A172 (cell line): ENCODE measurements at places on chromosomes 1 and 21. TPM values are rescaled to one million over a fixed set of nuclear protein-coding genes. Genes with fewer than 3 reads are reported as not detected.
A peak's percentile ranks its signal among the peaks of the same experiment; 100 is the strongest.

- DNase-seq, result peak; percentile 63
These were observed 2.7 kb upstream of the FMO1 start for GRCh38 chr1:171245458-171246064.

GRCh38 chr1:94299627-94300553 is 62.5 kb upstream of the ARHGAP29 start:
- DNase-seq, result peak; percentile 84

DNA sequence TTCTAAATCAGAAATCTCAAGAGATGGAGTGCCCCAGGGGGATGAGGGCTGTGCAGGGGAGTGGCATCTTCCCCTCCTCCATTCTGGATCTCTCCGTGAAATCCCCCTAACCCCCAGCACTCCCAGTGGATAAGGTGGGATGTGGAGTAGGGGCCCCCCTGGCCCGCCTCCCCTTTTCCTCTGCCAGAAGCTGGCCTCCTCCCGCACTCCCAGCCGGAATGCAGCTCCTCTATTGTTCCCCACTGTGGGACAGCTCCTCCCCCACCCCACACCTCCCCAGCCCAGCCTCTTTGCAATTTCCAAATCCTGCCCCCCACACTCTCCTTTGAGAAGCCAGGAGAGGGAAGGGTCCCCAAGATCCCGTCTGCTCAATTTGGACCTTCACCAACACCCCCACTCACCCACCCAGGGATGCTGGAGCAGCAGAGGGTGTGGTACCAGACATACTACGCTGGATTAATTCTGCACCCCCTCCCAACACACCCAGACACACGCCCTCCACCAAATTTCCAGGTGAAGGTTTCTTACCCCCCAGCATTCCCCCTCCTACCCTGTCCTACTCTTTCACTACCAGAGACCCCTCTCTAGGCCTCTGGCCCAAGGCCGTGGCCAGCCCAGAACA is 1.9 kb downstream of the MEX3A start:
- DNase-seq, result no peak

DNA sequence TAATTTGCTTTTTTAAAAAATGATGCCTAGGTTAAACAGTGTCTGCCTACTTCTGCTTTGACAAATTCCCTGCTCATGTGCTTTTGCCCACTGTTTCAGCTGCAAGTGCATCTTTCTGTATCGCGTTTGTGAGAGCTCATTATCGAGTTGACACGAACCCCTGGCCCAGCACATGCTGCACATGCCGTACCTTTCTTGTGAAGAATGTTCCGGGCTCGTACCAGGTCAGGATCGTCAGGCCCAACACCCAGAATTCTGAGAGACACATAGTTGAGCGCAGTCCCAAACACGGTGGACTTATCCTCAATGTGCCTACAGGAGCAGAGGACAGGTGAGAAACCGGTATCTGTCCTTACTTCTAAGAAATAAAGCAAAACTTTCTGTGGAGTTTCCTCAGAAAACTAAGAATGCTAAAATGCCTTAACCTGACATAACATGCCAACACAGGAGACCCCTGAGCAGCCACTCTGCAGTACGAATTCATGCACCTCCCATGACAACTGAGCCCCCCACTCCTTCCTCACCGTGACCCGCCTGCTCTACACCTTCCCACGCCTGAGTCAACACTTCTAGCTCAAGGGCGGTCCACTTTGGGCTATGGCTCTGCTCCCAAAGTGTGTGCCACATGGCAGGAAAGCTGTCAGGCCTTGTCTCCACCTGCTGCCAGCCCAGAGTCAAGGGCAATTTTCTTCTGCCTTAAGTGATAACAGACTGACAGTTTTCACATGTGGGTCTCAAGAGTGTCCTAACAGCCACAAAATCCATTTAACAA is 6.7 kb downstream of the LSS start:
- DNase-seq, result no peak

SPRR5 gene
- total RNA-seq, result not detected in 2 replicates

CCDC185 gene
- total RNA-seq, result not detected in 2 replicates

SLC1A7 gene
- not detected in 2 replicates for total RNA-seq

DNA sequence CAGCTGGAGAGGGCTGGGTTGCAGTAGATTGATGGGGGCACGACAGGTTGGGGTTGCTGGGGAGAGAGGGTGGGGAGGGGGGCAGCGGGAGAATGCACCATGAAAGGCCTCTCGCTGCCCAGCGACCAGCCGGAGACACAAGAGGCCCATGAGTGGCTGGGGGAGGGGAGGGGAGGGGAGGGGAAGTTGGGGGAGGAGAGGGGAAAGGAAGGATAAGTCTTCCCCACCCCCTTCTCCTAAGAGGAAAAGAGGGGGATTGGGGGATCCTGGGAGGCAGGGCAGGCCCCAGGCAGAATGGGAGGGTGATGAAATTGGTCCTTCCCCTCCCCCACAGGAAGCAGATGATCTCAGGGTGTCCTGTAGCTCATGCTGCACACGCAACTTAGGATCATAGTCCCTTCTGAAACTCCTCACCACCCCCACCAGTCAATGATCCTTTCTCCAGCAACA is 45.7 kb downstream of the PAX7 start:
- no peak for DNase-seq

CFAP141 gene
- not detected in 2 replicates for total RNA-seq

DNA sequence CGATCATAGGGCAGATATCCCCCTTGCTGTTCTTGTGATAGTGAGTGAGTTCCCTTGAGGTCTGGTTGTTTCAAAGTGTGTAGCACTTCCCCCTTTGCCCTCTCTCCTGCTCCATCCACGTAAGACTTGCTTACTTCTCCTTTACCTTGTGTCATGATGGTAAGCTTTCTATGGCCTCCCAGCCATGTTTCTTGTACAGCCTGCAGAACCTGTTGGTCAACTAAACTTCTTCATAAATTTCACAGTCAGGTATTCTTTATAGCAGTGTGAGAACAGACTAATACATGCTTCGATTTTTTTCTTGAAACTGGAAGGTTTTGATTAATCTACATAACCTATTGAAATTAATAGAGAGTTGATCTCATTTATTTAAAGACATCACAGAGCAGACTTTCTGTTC is 302.5 kb upstream of the PBX1 start:
- no peak for DNase-seq

DNA sequence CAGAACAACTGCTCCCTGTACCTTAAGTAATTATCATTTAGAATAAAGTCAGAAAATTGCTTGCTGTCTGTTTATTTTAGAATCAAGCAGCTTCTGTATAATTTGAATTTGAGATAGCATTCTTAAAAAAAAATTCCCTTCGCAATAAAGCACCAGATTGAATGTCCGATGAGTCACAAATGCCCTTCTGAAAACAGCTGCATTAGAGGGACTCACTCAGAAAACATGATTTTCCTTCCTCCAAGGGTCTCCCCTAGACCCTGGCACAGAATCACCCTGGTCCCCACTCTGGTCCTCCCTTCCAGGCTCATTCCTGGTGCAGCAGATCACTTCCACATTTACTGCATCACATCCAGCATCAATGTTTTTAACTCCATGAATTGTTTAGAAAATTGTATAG is 471.1 kb upstream of the VAMP3 start:
- DNase-seq, result peak; percentile 70

PADI4 gene
- total RNA-seq, result 0.29 and 0.50 TPM in 2 replicates

OR2AK2 gene
- total RNA-seq, result not detected in 2 replicates

GRCh38 chr1:94980582-94981574 is 54.0 kb upstream of the CNN3 start:
- DNase-seq, result no peak

GRCh38 chr1:21779613-21780521 is 3.1 kb downstream of the USP48 start:
- no peak for DNase-seq

DNA sequence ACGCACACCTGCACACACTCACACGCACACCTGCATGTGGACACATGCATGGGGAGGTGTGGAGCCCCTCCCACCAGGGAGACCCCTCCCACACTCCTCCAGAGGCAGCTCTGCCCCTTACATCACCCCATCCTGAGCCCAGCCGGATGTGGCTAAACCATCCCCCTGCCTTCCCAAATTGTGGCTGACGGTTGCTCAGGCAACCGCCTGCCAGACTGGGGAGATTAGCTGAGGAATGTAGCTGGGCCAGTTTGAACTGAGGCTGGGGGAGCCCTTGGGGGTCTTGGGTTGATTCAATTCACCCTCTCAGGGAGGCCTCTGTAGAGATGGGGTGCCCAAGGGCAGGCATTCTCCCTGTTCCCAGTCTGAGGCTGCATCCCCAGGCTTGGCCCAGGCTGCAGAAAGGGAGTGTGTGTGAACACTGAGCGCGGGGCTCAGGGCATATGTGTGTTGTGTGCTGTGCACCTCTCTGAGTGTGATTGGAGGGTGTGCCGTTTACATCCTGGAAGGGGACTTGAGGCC is 12.9 kb downstream of the PTPRU start:
- peak; percentile 58 for DNase-seq

JMJD4 gene
- 42.8 and 49.1 TPM in 2 replicates for total RNA-seq

GRCh38 chr1:4273747-4274146 is 373.7 kb upstream of the C1orf174 start:
- DNase-seq, result no peak

DNA sequence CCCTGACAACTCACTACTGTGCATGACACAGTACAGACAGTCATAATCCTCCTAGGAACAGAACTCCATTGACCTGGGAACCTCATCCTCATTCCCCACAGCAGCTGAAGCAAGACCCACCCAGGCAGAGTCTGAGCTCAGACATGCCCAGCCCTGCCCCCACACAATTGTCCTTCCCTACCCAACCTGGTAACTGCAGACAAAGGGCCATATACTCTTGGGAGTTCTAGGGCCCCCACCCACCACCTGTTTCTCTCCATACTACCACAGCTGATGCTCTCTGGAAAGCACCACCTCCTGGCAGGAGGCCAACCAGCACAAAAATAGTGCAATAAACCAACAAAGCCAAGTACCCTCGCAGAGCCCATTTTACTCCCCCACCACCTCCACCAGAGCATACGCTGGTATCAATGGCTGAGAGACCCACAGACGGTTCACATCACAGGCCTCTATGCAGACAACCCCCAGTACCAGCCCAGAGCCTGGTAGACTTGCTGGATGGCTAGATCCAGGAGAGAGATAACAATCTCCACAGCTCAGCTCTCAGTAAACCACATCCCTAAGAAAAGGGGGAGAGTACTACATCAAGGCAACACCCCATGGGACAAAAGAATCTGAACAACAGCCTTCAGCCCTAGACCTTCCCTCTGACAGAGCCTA is 159.7 kb upstream of the CXADR start:
- DNase-seq, result no peak

CSF3R gene
- total RNA-seq, result not detected in 2 replicates

- no peak for DNase-seq
These were observed 276.5 kb upstream of the DPYD start for GRCh38 chr1:98197356-98197755.

LRRC42 gene
- 64.2 and 79.8 TPM in 2 replicates for total RNA-seq

GUCA2A gene
- not detected in 2 replicates for total RNA-seq

PYCR2 gene
- 73.2 and 73.8 TPM in 2 replicates for total RNA-seq

DNA sequence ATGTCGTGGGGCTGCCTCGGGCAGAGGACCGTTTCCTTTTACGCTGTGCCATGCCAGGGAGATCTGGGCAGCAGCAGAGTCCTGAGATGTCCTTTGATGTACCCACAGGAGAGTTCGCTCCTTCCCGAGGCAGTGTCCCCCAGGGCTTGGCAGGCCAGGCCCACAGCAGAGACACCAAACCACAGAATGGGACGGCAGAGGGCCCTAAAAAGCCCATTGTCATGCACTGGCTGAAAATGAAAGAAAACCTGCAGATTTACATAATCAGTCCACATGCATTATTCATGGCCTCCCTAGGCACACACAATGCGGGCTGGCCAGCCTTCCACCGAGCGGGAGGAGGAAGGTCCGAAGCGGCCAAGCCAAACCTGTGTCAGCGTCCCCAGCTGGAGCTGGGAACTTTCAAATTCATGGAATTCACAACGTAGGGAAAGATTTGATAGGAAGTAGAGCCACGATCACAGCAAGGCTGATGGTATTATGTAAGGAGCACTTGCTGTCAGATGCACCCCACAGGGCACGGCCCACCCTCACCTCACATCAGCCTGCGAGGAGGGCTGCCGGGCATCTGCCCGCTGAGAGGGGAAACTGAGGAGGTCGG is 25.3 kb upstream of the EFHD2 start:
- no peak for DNase-seq

DNA sequence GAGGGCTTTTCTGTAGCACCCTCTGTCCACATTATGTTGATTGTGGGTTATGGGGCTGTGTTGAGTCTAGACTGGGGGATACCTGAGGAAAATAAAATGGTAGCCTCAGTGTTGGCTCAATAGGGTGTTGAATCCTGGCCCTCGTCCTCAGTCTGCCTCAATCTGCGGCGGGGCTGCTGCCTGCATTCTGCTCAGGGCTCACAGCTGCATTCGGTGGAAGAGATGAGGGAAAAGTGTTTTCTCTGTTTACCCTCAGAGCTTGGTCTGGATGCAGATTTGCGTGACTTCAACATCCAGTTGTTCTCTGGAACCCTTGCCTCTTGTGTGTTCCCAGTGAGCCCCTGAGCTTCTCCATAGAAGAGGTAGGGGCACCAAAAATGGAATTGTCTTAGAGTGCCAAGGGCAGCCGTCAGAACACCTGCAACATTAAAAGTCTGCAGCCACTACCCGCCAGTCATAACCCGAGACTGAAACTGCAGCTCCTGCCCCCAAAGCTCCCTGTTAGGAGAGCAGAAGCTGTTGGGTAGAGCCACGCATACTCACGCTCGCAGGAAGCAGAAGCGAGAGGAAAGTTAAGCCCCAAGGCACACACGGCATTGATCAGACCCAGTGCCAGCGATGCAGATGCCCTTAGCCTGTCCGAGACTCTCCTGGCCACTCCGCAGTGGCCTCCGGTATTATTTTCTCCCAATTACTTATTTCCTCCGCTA is 215.3 kb upstream of the C1orf174 start:
- no peak for DNase-seq

GRCh38 chr1:182784556-182785171 is 4.9 kb upstream of the NPL start:
- DNase-seq, result peak; percentile 68

GRCh38 chr1:8448911-8449661 is 131.2 kb downstream of the SLC45A1 start:
- no peak for DNase-seq

PTGFR gene
- 11.0 and 12.0 TPM in 2 replicates for total RNA-seq

SPATA1 gene
- total RNA-seq, result not detected in 2 replicates

- peak; percentile 65 for DNase-seq
These were observed 812 bp downstream of the NBPF1 start for GRCh38 chr1:16612332-16613172.

DNA sequence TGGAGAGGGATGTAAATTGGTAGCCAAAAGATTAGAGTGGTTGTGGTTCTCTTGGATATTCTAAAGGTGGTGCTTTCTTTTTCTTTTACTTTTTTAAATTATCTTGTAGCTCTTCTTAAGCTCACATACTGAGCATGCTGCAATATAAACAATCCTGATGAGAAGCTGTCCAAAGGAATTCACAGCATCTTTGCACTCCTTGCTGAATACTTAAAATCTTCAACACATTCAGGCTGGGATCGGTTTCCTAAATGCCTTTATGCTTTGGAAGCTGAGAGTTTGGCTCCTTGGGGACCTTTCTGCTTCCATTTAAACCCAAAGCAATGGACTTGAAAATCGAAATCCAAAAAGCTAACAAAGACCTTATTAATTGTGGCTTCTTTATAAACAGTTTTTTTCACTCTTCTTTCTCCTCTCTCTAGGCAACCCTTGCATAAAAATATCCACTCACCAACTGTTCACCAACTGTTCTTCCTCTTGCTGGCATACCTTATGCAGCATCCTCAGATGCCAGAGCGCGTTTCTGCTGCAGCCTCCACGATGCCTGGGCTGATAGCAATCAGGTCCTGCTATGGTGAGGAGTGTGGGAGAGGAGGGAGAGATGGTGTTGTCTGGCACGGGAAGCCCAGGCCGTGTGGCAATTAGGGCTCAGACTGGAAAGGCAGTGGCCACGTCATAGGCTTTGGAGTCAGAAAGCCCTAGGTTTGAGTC is 535.8 kb upstream of the DAB1 start:
- no peak for DNase-seq

GRCh38 chr1:159882527-159882862 is 17.5 kb downstream of the CFAP45 start:
- DNase-seq, result peak; percentile 89

IGSF8 gene
- total RNA-seq, result 34.2 and 36.6 TPM in 2 replicates
